Fibroblast of skin of left quadriceps (primary cell): ENCODE measurements at places on chromosomes 2 and 18.

- DNase-seq = no peak
Observed at GRCh38 chr2:46230115-46230571, 67.1 kb upstream of the EPAS1 start.

- peak; percentile 82 for DNase-seq
Observed at GRCh38 chr2:189129971-189130370, 49.6 kb downstream of the COL5A2 start.

DNA sequence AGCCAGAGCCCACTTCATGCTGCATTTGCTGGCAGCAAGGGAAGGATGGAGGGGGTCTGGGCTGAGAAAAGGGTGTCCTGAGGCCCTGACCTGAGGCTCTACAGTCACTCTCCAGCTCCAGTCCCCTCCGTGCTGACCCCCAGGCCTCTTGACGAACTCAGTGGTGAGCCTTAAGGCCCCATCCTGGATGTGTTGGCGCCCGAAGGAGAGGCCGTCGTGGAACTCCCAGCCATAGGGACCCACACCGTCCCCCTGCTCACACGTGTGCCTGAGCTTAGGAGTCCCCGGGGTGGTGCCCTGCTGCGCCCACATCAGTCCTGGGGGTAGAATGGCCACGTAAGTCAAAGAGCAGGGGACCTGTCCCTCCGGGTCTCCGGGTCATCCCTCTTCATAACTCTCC lies 776 bp downstream of the MOGS start:
- DNase-seq = no peak

- DNase-seq = peak; percentile 30
Observed at GRCh38 chr18:63831080-63831788, 56.0 kb downstream of the SERPINB7 start.

DNA sequence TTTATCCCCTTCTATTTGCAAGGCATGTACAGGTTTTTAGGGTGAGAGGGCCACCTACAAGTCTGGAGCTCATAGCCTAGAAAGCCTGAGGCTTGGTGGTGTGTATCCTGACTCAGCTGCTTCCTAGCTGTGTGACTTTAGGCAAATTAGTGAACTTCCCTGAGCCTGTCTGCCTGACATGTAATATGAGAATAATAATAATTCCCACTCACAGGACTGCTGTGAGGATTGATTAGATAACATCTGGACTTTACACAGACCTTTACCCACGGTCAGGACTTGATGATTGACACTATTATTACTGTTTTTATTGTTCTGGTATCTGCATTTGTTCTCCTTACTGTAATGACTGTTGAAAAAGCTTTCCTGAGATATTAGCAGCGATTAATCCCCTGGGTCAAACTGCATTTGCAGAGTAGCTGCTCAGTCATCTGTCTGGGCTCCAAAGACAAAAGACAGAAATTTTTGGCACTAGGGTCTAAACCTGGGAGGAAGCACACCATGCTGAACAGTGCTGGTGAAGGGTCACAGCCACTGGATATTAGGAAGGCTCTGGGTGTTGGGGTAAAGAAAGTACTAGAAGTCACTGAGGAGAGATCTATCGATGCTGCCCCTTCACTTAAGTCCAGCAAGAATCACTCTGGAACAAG lies 276.5 kb upstream of the FN1 start:
- DNase-seq = no peak

DNA sequence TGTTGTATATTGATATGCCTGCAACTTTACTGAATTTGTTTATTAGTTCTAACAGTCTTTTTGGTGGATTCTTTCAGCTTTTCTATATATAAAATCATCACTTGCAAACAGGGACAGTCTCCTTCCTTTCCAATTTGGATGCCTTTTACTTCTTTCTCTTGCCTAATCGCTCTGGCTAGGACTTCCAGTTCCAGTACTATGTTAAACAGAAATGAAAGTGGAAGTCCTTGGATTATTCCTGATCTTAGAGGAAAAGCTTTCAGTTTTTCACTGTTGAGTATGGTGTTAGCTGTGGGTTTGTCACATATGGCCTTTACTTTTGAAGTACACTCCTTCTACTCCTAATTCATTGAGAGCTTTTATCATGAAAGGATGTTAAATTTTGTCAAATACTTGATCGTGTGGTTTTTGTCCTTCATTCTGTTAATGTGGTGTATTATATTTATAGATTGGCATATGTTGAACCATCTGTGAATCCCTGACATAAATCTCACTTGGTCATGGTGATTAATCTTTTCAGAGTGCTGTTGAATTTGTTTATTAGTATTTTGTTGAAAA lies 52.9 kb downstream of the REL start:
- DNase-seq = no peak

DNA sequence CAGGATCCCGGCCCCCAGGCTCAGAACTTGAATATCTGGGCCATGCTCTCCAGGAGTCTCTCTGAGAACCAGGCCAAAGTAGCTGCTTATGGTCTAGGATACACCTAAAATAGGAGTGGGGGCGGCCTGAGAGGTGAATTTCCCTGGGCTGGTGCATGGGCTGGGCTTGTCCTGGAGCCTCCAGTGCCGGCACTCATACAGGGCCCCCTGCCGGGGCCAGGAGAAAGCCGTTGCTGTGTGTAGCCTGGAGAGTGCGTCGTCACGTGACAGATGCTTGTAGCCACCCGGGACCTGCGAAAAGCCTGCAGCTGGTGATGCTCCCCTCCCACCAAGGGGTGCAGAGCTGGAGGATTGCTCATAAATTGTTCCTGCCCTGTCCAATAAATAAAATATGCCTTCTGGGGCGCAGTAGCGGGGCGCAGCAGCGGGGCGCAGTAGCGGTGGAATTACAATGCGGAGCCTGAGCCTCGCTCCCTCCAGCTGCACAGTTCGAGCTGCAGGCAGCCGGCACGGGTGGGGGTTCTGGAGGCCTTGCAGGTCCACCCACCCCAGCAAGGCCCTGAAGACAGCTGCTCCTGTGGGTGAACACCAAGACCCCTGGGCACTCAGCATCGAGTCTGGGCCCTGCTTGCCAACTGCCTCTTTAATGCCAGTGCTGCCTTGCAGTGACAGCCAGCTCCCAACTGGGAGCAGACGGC lies 289.9 kb downstream of the NDUFA10 start:
- no peak for DNase-seq

DNA sequence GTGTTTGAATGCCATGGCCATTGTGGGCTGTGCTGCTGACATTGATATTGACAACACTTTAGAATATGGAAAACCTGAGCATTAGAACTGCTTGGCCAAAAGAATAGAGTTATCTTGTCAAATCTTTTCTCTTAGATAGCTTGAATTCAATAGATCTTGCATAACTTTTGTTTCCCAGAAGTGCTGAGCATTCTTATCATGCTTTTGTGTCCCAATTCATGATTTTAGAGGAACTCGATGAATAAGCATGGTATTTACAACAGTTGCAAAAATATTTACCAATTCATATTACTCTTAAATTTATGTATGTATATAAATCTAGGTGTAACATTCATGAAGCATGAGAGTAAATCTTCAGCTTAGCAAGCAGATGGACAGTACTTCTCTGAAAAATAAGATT lies 508.0 kb downstream of the BCL11A start:
- no peak for DNase-seq

DNA sequence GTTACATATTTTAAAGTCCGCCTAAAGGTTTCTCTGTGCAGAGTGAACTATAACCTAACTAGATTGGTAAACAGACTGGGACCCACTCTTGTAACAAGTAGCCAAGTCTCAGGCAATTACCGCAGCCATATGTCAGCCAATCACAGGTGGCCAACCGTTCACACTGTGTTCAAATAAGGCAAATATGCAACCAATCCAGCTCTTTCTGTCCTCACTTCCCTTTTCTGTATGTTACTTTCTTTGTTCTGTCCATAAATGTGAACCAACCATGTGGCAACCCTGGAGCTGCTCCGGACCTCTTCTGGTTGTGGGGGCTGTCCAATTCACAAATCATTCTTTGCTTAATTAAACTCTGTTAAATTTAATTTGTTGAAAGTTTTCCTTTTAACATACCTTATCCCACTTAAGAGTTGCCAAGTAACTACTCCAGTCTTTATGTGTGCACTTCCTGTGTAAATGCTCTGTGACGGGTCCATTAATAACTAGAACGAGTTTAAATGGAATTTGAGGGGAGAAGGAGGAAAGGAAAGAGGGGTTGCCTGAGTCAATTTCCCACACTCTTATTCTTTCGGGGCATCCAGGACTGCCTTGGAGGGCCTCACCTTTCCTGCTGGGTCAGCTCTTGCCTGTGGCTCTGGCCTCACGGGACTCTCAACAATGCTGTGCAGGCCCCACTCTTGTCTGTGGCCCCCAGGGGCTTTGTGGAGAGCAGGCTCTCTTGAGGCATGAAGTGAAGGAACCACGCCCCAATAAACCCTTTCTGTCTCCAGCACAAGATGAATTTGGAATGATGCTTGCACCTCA lies 6.6 kb upstream of the RPL37A start:
- no peak for DNase-seq

GRCh38 chr2:189848276-189848675 lies 64.0 kb downstream of the PMS1 start:
- no peak for DNase-seq
